IMR-90 (cell line): ENCODE measurements at places on chromosomes 6 and 20.

GRCh38 chr20:39974966-39975501, 714.0 kb downstream of the MAFB start:
- no peak for DNase-seq

- DNase-seq = no peak
These were observed 28.8 kb downstream of the PDE10A start for GRCh38 chr6:165634101-165634880.

DNA sequence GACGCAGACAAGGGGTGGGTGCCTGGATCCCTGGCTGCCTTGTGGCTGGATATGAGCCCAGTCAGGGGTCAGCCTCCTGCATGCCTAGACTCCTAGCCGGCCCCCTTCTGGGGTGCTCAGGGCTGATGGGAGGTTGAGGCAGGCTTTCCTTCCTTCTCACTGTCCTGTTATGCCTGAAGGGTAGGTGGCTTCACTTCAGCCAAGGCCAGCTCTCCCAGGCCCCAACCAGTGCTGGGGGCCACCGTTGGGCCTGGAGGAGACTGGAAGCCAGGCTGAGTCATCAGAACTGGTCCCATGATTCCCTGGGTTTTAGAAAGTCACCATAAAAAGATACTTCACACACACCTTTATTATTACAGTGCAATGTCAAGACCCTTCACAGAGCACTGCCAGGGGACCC, 2.9 kb upstream of the POU5F1 start:
- no peak for DNase-seq

DNA sequence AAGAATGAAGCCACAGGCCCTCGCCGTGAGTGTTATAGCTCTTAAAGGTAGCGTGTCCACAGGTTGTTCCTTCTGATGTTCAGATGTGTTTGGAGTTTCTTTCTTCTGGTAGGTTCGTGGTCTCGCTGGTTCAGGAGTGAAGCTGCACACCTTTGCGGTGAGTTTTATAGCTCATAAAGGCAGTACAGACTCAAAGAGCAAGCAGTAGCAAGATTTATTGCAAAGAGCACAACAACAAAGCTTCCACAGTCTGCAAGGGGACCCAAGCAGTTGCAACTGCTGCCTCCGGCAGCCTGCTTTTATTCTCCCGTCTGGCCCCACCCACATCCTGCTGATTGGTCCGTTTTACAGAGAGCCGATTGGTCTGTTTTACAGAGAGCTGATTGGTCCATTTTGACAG, 5.2 kb downstream of the HIVEP1 start:
- no peak for DNase-seq

DNA sequence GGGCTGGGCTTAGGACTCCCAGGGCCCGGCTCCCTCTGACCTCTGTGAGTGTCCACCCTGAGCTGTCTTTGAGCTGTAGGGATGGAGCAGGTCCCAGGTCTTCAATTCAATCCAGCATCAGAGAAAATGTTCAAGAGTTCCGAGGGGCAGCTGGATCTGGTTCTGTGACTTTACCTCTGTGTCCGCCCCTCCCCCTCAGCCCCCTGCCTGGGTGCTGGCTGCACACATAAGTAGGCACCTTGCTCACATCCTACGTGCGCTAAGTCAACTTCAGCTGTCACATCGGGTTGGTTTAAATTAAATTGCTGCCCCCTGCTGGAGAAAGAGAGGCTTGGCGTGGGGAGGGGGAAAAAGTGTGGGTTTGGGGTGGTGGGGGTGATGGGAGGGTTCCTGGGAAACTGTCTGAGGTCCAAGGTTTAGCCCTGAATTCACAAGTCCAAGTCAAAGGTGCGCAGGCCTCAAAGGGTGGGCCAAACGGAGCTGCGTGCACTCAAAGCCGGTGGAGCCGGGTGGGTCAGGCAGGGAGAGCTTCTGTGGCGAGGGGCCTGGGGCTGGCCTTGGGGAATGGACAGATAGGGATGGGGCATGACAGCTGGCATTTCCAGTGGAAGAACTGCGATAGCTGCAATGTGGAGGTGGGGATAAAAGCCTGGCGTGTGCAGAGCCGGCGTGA, 3.0 kb downstream of the WFDC5 start:
- no peak for DNase-seq

- DNase-seq = no peak
These were observed 106.3 kb downstream of the PRKN start for GRCh38 chr6:162621246-162621645.

GRCh38 chr6:107179004-107179403, 63.7 kb upstream of the BEND3 start:
- DNase-seq = peak; percentile 8

- DNase-seq = no peak
These were observed 75.7 kb downstream of the ADGRG6 start for GRCh38 chr6:142377497-142377848.

DNA sequence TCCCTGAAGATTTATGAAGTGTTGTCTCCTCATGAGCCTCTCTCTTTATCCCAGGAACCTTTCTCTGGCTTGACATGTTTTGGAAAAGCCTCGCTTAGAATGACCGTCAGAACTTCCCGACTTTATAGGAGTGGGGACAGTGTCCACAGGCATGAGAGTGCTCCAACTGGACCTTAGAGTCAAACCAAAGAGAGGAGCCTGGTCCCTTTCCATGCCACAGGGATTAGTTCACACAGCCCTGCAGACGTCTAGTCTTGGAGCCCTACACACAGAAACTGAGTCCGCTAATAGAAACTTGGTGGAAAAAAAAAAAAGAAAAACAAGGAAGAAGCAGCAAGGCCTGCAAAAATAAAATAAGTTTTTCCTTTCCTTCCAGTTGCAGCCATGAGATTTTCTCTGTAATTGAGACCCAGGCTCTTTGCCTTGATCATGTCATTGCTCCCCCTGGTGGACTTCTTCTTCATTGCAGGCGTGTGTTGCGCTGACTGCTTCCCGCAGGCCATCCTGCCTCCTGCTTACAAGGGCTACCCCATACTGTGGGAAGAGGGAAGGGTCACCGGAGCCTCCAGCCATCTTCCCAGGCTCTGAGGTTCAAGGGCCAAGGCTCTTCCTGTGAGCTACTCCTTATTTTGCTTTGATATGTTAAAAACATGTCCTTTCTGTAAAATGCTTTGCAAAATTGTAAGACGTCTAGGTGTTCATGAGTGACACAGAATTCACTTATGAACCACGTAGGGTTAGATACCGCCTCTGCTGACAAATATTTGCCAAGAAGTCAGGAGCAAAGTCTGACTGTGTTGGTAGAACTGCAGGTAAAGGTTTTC, 201.0 kb downstream of the UST start:
- DNase-seq = peak; percentile 82

DNA sequence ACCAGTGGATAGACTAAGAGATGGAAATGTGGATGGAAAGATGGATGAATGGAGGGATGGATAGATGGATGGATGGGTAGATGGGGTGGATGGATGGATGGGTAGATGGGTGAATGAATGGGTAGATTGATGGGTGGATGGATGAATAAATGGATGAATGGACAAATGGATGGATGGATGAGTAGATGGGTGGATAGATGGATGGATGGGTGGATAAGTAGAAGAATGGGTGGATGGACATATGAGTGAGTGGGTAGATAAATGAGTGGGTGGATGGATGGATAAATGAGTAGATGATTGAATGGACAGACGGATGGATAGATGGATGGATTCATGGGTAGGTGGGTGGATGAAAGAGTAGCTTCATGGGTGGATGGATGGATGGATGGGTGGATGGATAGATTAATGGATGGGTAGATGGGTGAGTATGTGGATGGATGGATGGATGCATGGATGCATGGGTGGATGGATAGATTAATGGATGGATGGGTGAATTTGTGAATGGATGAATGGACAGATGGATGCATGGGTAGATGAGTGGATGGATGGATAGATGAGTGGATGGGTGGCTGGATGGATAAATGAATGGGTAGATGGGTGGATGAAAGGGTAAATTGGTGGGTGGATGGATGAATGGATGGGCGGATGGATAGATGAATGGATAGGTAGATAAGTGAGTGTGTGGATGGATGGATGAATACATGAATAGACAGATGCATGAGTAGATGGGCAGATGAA, 29.5 kb upstream of the KCNB1 start:
- no peak for DNase-seq

DNA sequence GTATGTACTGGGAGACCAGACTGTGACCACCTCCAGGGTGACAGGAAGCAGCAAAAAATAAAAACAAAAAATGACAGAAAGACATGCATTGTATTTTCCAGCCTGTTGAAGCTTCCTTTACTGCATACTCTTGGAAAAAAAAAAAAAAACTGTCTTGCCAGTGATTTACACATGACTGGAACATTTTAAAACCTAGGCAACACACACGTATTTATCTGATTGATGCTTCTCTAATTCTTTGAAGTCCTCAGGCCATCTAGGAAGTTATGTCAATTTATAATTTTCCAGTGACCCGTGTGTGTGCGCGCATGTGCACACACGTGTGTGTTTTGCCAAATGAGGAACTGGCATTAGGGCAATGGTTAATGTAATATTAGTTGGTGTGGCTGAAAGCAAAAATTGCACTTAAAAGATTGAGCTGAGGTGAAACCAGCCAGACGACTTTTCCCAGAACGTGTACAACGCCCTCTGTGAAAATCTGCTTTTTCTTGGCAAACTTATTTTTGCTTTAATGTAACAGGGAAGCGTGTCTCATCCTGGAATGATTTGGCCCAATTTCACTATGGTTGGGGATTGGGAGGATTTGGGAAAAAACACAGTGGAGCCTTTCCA, 315.2 kb downstream of the TFAP2A start:
- DNase-seq = no peak

GRCh38 chr6:114312931-114313330, 29.9 kb downstream of the HS3ST5 start:
- no peak for DNase-seq

DNA sequence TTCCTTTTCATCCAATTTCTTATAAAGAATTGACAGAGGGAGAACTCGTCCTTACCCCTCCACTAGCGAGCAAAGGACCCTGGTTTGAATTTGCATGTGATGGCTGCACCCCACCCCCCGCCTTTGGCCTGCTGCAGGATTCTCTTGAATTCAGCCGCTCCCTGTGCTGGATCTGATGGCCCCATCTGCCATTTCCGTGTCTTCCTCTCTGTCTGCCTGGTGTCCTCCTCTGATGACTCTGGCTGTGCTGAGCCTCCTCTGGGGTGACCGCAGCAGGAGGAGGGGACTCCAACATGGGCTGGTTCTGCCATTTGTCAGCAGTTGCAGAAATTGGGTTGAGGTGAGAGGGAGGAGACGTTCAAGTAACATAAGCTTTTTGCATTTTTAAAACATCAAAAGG, 188.8 kb downstream of the DLL1 start:
- no peak for DNase-seq

- no peak for DNase-seq
These were observed 92.7 kb upstream of the BMP2 start for GRCh38 chr20:6674831-6675230.

GRCh38 chr20:61587036-61587435, 335.0 kb downstream of the CDH4 start:
- DNase-seq = no peak

GRCh38 chr6:168043848-168044415, 35.1 kb downstream of the FRMD1 start:
- no peak for DNase-seq

DNA sequence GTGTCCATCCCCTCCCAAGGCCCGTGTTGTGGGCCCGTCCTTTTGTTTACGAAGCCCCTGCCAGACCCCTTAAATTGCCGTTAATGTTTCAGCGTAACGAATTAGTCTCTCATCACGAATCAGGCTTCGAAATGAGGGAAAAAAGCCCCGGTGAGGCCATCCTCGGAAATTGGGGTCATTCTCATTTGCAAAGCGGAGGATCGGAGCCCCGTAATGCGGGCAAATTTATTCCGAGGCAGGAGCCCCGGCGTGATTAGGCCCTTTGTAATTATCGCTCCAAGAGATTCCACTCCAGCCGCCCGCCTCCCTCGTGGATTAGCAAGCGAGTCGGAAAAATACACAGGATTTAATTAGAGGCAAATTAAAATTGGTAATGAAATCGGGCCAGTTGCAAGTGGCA, 44.9 kb upstream of the MDFI start:
- DNase-seq = no peak

- no peak for DNase-seq
These were observed 41.0 kb upstream of the KLHL31 start for GRCh38 chr6:53706525-53706924.

- no peak for DNase-seq
These were observed 125.8 kb downstream of the NFATC2 start for GRCh38 chr20:51416532-51417249.

- DNase-seq = no peak
These were observed 106.0 kb downstream of the FOXO3 start for GRCh38 chr6:108666656-108667260.

- peak; percentile 44 for DNase-seq
These were observed 89.9 kb upstream of the SHLD1 start for GRCh38 chr20:5660346-5660745.

DNA sequence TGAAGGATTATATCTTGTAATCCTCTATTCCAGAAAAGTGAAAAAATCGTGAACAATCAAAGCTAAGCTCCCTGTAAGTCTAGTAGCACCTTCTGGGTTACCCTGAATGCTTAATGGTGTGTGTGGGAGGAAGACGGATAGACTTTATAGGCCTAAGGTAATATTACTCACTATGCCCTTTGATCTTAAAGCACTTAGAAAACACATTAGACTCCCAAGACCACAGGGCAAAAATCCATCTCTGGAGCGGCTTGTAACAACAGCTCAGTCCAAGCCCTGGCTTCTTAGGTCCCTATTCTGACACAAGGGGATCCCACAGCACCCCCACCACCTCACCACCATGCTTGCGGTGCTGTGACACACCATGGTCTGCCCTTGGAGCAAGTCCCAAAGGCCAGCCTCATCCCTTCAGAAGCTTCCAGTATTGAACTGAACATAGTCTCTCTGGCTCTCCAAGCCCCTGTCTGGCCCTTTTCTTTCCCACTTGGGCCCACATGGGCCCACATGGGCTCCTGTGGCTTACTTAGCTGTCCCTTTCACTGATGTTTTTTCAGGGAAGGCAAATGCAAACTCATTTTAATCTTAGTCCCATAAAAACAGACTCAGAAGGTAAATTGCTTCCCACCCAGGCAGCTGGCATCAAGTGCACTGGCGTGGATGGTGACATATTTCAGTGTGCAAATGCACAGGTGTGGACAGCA, 28.3 kb downstream of the C6orf132 start:
- DNase-seq = peak; percentile 45

DNA sequence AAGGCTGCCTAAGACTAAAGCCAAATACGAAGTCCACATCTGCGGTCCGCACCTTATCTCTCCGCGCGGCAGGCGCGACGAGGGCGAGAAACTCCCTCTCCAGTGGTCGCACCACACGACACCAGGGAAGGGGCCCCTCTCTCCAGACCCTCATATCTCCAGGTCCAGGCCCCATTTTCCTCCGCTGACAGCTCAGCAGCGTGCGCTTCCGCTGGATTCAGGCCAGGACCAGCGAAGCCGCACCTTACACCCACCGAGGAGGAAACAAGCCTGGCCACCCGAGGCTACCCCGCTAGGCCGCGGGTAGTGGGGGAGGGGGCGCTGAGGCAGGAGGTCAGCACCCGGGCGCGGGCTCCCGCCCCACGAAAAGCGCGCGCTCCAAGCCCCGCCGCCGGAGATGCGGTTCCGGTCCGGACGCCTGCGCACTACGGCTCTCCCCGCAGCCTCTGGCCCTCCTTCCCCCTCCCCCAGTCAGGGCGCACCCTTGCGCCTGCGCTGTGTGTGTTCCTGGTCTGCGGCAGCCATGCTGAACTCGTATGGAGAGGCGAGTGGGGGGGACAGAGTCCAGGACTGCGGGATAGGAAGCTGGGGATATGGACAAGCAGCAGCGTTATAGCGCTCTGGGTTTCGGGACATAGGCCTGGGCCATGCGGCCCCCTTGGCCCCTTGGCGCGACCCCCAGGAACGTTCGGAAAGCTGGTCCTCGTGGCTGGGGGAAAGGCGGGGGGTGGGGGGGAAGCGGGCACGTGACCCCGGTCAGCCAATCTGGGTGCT, at the start of gene BRD2:
BRD2 (plus strand) TSS at position 502 of the 774 bp plus-strand sequence. CDS start 4,305 bp downstream, outside the sequence.
- peak; percentile 95 for DNase-seq

- DNase-seq = no peak
These were observed 10.8 kb upstream of the SNHG17 start for GRCh38 chr20:38445901-38446425.
